CD4-positive, CD25-positive, alpha-beta regulatory T cell (primary cell): ENCODE measurements at places on chromosomes 5 and 9.

- no peak for DNase-seq
These were observed 66.8 kb upstream of the ITGA2 start for GRCh38 chr5:52922384-52922783.

GRCh38 chr5:36681711-36682110 is 75.3 kb downstream of the SLC1A3 start:
- DNase-seq, result no peak

- no peak for DNase-seq
These were observed 215.1 kb downstream of the SH3GL2 start for GRCh38 chr9:17793713-17794622.

DNA sequence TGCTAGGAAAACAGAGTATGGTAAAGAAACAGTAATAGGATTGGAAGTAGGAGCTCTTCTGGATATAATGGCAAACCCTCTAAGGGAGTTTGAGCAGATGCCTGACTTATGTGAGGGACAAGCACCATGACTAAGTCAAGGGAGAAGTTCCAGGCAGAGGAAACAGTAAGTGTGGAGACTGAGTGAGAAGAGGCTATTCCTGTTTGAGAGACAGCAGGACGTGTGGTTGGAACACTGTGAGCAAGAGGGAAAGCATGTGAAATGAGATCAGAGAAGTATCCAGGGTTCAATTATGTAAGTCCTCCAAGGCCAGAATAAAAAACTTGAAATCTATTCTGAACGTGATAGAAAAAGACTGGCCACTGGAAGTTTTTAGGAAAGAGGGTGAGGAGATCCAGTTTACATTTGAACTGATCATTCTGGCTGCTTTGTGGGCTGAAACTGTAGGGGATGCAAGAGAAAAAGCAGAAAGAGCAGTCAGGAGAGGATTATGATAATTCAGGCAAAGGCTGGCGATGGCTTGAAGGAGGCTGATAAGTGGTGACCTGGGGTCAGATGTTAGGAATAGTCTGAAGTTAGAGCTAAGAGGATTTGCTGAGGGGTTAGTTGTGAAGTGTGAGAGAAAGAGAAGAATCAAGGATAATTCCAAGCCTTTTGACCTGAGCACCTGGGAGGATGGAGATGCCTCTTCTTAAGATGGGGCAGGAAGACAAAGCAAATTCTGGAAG is 19.2 kb downstream of the DMAC1 start:
- DNase-seq, result no peak

GRCh38 chr9:113958556-113958955 is 82.4 kb downstream of the ZNF618 start:
- no peak for DNase-seq

DNA sequence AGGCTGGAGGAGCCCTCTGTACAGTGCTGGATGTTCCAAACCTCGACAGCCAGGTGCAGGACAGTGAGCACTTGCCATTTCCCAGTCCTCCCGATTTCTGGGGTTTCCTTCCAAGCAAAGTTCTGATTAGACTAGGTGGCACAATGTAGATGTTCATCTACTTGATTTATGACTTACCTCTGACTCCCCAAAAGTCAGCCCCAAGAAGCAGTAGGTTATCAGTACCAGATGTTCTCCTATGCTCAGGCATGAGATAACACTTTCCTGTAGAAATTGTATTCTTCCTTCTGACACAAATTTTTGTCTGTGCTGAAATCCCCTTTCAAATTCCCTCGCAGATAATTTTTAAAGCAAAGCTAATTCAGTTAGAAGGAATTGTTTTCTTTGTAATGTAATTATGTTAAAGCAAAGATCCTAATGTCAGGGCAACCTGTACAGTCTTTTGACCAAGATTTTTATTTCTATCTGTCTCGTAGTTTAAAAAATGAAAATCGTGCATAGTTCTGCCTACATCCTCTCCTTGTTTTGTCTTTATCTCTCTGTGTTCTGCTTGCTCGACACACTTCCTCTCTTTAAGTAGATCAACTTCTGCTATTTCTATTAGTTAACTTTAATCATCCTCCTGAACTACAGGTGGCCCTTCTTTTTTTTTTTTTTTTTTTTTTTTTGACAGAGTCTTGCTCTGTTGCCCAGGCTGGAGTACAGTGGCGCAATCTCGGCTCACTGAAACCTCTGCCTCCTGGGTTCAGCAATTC is 102.4 kb upstream of the PJA2 start:
- no peak for DNase-seq

GRCh38 chr9:124771867-124772679 is 962 bp upstream of the NR6A1 start:
- DNase-seq, result no peak

DNA sequence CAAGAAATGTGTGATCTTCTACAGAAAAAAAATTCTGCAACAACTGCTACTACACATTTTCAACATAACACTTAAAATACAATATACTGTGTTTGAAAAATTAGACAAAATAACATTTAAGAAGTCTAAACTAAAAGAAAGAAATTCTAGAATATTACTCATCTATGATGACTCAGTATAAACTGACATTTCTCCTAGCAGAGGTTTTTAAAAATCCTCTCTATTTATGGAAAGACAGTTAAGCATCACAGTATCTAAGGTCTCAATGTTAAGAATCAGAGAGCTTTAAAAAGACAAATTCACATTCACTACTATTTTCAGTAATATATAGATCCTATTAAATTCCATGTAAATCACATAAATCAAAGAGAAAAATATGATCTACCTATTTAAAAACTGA is 61.3 kb downstream of the NR2F1-AS1 start:
- DNase-seq, result no peak

- no peak for DNase-seq
These were observed 25.1 kb downstream of the ARHGAP26 start for GRCh38 chr5:142795251-142795650.

GRCh38 chr5:74378464-74378863 is 262.1 kb downstream of the ENC1 start:
- DNase-seq, result no peak

DNA sequence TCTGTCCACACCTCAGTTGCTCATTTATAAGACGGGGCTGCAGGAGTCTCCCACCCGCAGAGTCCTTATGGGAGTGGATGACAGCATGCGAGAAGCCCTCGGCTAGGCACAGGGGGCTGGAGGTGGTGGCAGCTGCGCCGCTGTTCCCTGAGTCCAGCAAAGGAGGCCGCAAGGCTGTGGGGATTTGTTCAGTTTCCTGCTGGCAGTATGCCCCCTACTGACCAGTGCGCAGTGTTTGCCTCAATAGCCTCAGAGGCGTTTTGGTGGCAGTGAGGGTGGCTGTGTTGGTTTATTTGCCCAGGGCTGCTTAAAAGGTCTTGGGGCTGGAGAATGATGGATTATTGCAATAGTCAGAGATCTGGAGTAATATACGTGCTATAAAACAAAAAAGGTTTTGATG is 176.3 kb upstream of the OTULINL start:
- DNase-seq, result no peak

- DNase-seq, result no peak
These were observed 27.7 kb downstream of the KCTD16 start for GRCh38 chr5:144198386-144198785.

DNA sequence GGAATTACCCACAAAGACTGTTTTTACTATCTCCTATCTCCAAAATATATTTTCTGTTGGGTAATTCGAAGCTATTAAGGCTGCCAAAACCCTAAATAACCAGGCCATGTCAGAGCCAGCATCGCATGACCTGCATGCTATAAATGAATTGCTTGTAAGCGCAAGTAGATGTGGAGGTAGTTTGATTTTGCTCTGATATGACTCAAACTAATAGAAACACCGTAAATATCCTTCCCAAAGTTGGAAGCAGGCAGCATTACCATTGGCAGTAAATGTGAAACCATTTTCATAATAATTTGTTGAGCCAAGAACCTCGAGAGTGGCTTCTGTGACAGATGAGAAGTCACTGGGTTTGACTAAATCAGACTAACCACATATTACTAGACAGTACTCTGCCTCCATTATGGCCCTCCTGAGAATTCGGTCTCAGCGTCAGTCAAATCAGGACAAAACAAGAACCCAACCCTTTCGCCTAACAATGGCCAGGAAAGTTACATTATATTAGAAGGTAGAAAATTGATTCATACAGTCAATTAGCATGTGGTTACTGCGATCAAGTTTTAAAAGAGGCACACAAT is 289.8 kb downstream of the SPOCK1 start:
- DNase-seq, result no peak

DNA sequence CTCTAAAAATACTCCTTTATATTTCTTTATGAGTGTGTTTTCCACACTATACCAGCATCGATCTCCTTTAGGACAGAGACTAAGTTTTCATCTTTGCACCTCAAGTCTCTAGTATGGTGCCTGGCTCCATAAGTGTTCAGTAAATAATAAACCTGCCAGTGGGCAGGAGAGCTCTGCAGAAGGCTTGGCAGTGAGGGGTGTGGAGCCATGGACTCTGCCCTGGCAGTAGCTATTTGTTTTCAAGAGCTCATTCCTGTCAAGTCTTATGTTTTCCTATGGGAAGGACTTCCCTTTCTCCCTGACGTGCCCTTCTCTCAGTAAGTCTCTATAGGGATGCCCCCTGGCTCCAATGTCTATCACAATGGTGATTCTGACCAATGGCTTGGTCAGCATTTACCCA is 252.2 kb downstream of the PIK3R1 start:
- DNase-seq, result no peak

DNA sequence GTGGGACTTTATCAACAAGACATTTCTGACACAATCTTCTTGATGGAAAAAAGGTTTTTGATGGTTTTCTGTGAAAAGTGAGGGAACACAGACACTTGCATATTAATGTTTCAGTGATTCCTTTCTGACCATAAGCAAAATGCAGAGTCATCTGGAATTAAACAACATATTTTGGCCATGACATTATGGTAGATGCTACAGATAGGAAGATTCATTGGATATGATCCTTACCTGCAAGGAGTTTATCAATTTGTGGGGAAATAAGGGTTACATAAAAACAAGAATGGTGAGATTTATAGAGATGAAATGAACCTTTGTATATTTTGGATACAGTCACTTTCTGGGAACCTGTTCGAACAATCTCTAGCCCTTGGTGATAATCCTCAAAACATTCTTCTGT is 155.3 kb upstream of the GNA14 start:
- no peak for DNase-seq

DNA sequence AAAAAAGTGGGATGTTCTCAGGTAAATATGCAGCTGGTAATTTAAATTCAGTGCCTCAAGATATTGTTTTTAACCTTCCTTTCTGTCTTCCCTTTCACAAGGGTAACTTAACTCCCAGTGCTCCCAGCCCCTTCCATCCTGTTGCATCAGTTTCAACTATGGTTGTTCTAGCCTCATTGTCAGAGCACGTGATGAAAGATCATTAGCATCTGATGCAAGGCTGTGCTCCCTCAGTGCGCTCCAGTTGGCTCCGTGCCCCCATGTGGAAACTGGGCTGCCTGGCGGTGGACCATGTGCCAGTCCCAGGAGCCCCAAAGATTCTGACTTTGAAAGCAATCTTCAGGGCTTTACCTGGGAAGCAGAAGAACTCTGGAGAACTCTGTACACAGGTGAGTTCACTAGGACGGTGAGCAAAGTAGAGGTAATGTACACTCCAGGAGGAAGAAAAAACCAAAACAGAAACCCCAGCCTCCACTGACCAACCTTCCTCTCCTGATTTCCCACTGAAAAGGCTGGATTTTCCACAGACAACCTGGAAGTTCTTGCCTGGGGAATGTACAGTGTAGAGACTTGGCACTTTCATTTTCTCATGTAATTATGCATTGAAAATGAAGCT is 96.9 kb downstream of the SLC1A3 start:
- DNase-seq, result no peak

DNA sequence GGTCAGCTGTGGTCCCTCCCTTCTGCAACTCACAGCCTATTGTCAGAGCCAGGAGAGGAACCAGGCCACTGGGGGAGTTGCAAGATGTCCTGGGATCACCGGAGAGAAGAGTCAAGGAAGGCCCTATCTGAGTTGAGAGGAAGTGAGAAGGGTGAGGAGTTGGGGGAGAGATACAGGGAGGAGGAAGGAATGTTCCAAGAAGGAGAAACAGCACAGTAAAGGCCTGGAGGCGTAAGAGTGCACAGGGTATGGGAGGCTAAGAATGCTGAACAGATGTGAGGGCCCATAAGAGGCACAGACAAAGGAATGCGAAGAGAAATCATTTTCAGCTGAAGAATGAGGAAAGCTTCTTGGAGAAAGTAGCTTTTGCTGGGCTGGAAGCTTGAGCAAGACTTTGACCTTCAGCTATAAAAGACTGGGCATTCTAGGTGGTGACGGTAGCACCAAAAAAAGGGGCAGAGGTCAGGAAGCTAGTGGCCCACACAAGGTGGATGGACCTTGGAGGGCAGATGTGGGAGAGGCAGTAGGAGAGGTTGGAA is 21.6 kb upstream of the CSF1R start:
- no peak for DNase-seq

DNA sequence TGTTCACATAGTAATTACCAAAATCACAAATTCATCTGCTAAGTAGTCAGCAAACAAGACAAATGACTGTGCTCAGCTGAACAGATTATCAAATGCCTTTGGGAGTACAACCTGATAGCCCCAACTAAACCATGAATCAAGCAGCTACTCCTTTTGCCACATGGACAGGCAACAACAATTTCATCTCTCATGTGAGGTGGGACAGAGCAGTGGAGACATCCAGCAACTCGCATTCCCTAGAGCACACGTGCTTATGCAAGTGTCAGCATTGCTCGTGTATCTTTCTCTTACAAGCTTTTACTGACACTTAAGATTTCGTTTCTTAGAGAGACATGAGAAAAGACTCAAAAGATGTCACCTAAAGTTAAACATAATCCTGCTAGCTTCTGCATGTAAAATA is 42.7 kb upstream of the PPP2R2B start:
- no peak for DNase-seq

DNA sequence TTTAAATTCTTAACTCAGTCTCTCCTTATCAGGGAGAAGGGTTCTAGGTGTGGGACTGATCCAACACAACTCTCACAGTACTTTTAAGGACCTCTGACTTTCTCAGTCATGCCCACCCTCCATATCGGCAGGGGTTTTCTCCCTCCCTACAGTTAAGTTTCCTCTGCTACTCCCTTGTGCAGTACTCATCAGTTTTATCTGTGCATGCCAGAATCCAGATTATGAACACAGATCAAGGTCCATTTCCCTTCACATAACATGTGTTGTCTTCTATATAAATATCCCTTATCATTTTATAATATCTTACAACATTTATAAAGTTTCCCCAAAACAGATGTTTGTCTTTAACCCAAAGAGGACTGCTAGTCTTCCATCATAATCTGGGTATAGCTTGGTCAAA is 986.5 kb upstream of the ARRDC3 start:
- DNase-seq, result no peak

DNA sequence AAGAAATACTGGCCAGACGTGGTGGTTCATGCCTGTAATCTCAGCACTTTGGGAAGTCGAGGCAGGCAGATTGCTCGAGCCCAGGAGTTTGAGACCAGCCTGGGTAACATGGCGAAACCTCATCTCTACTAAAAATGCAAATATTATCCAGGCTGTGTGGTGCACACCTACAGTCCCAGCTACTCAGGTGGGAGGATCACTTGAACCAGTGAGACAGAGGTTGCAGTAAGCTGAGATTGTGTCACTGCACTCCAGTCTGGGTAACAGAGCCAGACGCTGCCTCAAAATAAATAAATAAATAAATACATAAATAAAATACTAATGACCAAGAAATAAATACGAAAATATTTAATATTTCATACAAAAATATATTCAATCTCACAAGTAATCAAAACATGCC is 18.8 kb downstream of the KLF9 start:
- DNase-seq, result no peak

GRCh38 chr5:32597041-32597629 is 11.8 kb downstream of the SUB1 start:
- no peak for DNase-seq
